ENCODE measurements at places on chromosomes 7 and 10. TPM values are rescaled to one million over a fixed set of nuclear protein-coding genes. Genes with fewer than 3 reads are reported as not detected.

HABP2 gene
- total RNA-seq: not detected

CLEC5A gene
- total RNA-seq: not detected

NYAP1 gene
- 10.5 TPM for total RNA-seq

SLC26A5 gene
- not detected for total RNA-seq

SSC4D gene
- 1.7 TPM for total RNA-seq

H2BK1 gene
- not detected for total RNA-seq

MYO3A gene
- total RNA-seq: not detected

CYP2E1 gene
- total RNA-seq: 1.7 TPM

MKI67 gene
- total RNA-seq: 16.5 TPM

TEX47 gene
- total RNA-seq: not detected

C10orf95 gene
- not detected for total RNA-seq

Measured in epithelial cell of alveolus of lung (primary cell).